ENCODE measurements at places on chromosomes 1 and 21.

- DNase-seq = peak; percentile 89
These were observed 791 bp upstream of the STUM start for GRCh38 chr1:226547754-226548191.

GRCh38 chr1:99827970-99828369 is 22.2 kb upstream of the AGL start:
- no peak for DNase-seq

DNA sequence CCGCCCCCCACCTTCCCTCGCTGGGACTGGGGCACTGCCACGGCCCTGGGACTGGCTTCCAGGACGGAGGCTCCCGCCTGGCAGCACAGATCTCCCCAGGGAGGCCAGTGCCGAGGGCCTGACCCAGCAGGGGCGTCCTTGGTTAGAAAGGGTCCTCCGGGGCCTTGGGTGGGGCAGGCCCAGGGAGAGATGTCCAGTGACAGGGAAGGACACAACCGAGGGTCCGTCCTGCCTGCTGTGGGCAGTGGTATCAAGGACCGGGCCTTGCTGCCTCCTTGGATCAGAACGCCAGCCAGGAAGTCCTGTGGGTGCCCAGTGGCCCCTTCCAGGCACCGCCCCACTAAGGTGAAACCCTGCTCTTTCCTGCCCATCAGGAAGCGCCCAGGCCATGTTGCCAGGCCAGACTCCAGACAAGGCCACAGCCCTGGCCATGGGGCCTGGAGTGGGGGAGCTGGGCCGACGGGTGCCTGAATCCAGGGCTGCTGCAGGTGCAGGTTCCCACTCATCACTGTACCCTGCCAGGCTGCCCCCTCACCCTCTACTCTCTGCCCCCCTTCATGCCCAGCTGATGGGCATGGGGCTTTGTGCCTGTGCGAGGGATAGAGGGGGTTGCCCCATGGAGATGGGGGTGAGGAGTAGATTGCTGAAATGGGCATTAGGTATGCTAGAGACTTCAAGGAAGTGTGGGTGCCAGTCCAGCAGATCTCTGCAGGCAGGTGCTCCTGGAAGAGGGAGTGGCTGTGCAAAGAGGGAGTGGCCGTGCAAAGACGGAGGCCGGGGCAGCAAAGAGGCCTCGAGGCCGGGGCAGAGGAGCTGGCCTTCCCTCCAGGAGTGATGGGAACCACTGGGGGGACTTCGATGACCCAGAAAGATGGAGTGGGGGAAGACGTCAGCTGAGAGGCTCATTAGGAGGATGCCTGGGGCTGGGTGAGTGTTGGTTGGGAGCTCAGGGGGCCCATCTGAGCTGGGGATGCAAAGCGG is 2.2 kb upstream of the PRKCZ start:
- no peak for DNase-seq

GRCh38 chr1:23517581-23517980 is 13.5 kb downstream of the E2F2 start:
- DNase-seq = no peak

- no peak for DNase-seq
These were observed 2.0 kb upstream of the NID1 start for GRCh38 chr1:236066828-236067386.

GRCh38 chr1:152926091-152926490 is 17.7 kb downstream of the IVL start:
- peak; percentile 30 for DNase-seq

DNA sequence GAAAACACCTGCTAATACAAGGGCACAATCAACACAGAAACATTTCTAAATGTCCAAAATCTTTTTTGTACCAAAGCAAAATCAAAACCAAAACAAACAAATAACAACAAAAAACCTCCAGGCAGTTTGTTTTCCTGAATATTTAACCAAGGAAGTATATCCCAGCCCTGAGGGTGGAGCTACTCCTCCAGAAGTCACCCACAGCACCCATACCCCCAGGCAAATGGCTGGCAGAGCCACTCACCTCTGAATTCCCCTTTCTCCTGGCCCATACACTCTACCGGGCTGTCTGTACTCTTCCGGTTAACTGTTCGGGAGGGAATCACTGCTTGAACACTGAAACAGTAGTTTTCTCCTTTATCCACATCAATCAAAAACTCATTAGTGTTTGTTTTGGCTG is 9.5 kb downstream of the F3 start:
- peak; percentile 65 for DNase-seq

DNA sequence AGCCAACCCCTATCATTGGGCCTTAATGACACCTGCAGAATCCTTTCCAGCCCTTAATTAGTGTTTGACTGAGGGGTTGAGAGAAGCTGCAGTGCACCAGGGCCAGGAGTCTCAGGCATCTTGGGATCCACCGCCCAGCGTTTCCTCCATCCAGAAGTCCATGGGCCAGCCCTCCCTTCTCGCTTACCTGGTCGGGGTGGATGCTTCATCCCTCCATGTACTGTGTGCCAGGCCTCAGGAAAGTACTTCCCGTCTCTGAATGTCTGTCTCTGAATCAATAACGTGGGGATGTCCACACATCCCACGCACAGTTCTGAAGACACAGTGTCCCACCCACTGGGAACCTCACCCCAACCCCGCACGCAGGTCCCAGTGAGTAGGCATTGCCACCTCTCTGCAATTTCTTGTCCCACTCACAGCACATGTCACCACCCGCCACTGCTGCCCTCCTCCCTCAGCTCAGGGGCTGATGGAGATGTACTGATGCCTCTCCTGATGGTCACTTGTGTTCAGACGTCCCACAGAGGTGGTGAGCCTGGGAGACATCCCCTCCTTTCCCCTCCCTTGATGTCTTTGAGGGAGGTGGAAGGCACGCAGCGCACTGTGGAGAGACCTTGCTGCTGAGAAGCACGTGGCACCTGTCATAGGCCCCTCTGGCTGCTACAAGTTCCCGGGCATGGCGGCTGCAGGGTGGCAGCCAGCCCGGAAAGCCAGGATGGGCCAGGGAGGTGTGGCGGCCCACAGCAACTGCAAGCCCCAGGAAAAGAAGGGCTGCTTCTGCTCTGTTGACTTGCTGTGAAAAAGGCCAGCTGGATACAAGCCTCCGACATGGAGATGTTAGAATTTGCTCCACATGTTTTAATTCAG is 29.4 kb upstream of the PRSS38 start:
- no peak for DNase-seq

GRCh38 chr1:156641761-156642264 is at the start of gene BCAN:
Gene BCAN (plus strand): TSS chr1:156642117. CDS start chr1:156646055, 3,938 bp downstream.
- DNase-seq = no peak

GRCh38 chr1:201002510-201002909 is 21.0 kb downstream of the KIF21B start:
- DNase-seq = no peak

- DNase-seq = no peak
These were observed 20.0 kb downstream of the CCDC185 start for GRCh38 chr1:223413216-223413615.

DNA sequence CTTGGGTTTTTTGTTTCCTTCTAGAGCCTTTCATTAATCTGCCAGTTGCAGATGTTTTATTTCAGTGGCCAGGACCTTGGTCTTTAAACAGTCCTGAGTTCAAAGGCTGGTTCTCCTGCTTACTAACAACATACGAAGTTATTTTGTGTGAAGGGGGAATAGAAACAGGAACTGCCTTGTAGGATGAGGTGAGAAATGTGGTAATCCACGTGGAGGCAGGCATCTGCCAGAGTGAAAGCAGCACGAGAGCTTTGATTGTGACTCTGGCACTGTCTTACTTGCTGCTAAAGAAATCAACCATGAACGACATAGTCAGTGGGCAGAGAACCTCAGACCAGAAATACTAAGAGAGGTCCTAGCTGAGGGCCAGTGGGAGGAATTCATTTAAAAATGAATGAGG is 30.4 kb downstream of the TMEM63A start:
- DNase-seq = no peak

DNA sequence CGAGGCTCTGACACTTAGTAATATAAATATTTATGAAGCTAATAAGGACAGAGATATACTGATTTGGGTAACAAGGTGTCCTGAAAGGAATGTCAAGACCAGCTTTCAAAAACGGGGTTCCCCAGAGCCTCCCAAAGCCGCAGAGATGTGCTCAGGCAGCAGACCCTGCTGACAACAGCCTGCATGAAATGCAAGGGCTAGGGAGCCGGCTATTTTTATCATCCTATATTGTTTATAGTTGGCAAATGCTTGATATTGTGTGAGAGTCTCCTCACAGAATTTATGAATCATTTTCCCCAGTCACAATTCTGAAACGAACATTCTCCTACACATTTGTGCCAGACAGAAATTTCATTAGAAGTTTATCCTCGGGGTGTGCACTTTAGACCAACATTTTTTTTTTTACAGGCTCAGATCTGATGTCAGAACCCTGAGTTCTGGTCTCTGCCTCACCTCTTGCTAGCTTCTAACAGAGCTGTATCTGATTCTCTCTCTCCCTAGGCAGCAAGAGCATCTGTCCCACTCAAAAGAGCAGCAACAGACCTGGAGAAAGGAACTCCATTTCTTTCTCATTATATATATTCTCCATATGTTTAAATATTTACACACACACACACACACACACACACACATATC is 302.3 kb upstream of the PLD5 start:
- no peak for DNase-seq

DNA sequence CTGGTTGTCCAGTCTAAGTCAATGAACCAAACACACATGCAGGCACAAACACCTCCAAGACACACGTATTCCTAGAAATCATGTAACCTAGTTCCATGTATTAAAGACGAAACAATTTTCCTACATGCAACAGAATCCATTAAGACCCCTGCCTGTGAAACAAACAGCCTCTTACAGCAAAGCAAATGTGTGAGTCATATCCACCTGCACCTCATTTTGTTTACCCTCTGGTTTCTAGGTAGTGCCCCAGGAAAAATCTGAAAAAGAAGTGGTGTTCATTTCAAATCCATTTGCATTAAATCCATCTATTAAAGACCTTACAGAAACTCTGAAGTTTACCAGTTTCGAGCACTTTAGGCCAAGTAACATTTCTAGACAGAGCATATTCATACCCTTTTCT is 74.1 kb downstream of the VCAM1 start:
- DNase-seq = no peak

DNA sequence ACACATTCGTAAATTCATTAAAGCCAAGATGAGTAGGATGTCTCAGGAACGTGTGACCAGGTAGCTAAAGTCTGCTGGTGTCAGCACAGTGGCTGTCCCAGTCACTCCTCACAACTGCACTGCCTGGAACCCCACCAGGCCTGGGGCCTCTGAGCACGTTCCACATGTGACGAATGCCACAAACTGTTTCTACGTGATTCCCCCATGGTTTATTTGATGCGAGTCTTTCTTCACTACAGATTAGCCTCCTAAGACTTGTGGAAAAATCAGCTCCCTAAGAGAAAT is 33.2 kb downstream of the PRDM15 start:
- no peak for DNase-seq

GRCh38 chr1:17440827-17441168 is 1.3 kb upstream of the RCC2 start:
- no peak for DNase-seq

Data from M059J (cell line).